ENCODE measurements at places on chromosomes 3 and 15.
A peak's percentile ranks its signal among the peaks of the same experiment; 100 is the strongest.

GRCh38 chr15:66387163-66388042 is 691 bp downstream of the MAP2K1 start:
- DNase-seq = peak; percentile 77

GRCh38 chr15:40844696-40845030 is 815 bp downstream of the SPINT1 start:
- peak; percentile 64 for DNase-seq

GRCh38 chr15:91897585-91898372 is 44.3 kb downstream of the SLCO3A1 start:
- no peak for DNase-seq

DNA sequence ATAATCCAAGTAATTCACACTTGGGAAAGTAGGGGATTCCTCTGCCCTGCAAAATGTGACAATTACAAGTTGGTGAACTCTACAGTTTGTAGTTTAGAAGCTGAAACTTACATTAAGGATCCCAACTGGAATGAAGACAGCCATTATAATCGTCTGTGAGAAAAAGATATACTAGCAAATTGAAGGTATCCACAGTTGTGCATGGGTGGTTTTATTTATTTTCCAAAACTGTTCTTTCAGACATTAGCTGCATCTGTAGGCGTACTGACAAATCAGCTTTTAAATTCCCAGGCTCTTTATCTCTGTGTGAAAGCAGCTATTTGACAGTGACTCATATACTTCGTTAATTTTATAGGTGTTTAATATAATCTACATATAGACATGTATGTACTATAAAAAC is 12.5 kb upstream of the ISL2 start:
- no peak for DNase-seq

DNA sequence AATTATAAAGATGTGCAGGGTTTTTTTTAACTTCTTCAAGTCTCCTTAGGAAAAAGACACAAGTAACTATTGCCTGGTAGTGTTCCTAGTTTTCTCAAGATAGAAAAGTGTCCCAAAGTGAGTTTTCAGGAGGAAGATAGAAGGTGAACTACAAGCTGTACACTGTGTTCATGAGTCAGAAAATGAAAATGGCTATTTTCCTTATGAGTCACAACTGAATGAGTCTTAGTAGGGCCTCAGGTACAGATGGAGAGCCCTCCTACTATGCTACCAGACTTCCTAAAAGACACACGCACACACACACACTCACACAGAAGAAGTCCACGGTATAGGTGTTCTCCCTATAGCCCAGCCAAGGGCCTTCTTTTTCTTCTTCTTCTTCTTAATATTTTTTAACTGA is 3.1 kb downstream of the MYO1E start:
- no peak for DNase-seq

DNA sequence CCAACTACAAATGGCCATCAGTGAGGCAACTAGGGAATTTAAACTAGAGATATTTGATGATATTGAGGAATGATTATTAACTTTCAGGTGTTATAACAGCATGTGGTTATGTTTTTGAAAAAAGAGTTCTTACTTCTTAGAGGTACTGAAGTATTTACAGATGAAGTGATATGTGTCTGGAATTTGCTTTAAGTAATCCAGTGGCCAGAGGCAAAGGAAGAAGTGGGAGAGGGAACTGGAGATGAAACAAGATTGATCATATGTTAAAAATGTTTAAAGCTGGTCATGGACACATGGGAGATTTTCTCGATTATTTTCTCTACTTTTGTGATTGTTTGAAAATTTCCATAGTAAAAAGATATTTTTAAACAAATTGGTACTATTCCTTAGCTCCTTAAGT is 53.3 kb upstream of the SLCO2A1 start:
- no peak for DNase-seq

- DNase-seq = peak; percentile 76
Measured at GRCh38 chr15:67833710-67834511, 5.9 kb downstream of the RNU6-1 start.

- no peak for DNase-seq
Measured at GRCh38 chr3:150515210-150515609, 31.1 kb downstream of the SERP1 start.

DNA sequence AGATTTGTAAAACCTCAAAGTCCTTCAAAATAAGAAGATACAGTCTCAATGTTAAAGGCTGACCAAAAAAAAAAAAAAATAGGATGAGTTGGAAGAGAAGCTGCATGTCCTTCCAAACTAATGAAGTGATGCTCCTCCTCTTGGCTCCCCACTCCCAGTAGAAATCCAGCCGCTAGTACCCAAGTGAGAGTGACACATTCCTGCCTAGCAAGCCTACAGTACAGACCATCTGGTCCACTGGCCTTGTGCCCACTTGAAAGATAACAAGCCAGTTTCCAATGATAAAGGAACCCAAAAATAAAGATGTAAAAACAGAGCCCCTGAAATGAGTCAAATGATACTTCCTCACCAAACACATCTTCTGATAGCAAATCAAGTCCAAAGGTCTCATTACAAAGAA is 258.7 kb upstream of the NSMCE3 start:
- no peak for DNase-seq

DNA sequence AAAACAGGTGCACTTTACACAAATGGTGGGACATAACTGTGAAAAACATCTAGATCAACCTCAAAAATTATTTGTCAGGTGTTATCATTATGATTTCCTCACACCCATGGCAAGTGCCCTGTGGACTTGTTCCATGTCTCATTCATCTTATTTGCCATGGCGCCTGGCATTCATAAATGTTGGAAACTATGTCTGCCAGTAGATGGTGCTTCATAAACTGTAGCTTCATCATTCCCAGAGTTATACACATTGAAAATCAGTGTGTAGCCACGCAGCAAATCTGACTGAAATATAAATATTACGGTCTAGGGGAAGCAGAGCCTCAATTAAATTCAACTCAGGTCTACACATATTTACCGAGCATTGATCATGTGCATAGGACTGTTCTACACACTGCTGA is 90.7 kb downstream of the IMPG2 start:
- DNase-seq = no peak

DNA sequence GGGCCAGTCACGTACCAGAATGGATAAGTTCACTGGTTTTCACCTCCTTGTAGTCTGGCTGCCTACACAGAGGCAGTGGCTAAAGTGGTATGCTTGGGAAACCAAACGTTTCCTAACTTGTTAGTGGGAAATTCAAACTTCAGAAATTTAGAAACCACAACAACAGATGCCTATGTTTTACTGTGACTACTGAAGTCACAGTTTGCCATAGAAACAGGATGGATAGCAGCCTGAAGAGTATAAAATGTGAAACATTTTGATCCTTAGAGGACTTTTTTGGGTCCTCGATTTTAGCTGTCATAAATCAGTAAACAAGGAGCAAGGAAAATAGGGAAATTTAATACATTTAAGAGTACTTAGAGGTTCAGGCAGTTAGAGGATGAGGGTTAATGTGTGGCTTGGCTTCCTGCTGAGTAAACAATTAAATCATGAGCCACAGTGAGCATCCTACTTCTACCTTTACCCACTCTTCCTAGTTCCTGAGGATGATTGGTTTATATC is 48.6 kb downstream of the CMSS1 start:
- DNase-seq = no peak

GRCh38 chr3:159233734-159234133 is 431.9 kb downstream of the MFSD1 start:
- no peak for DNase-seq

- no peak for DNase-seq
Measured at GRCh38 chr15:58240191-58240932, 102.2 kb downstream of the AQP9 start.

GRCh38 chr3:45480218-45480617 is 91.8 kb downstream of the LARS2 start:
- no peak for DNase-seq

GRCh38 chr15:50053055-50053856 is 65.8 kb downstream of the ATP8B4 start:
- DNase-seq = no peak

DNA sequence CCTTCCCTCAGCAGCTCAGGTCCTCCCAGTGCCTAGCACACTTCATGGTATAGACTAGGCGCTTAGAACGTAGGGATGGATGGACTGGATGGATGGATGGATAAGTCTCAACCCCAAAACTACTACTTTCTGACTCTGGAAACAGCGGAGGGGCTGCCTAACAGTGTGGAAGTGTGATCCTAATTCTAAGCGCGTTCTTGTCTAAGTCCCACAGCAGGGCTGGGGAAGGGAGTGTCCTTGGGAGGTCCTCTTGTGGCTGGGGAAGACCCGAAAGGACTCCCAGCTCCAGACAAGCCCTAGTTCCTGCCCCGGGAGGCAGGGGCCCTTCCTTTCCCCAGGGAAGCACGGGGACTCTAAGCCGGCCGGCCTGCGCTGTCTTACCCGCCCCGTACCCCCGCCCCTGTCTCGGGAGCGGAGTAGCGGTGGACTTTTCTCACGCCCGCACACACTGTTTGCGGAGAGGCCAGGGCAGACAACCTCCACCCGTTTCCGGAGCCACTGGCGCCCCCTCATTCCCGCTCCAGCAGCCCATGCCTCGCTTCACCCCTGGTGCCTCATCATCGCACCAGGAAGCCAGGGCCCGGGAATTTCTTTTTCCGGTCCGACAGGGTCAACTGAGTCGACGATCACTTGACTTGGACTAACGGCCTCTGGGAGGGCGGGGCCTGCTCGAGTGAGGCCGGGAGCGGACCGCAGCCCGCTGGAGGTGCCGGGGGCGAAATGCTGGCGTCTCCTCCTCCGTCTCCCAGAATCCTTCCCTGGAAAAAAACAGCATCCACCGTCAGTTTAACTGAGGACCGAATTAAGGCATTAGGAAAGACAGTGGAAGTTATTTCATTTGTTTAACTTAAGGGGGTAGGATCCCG is 133.3 kb downstream of the TBC1D2B start:
- DNase-seq = peak; percentile 87

DNA sequence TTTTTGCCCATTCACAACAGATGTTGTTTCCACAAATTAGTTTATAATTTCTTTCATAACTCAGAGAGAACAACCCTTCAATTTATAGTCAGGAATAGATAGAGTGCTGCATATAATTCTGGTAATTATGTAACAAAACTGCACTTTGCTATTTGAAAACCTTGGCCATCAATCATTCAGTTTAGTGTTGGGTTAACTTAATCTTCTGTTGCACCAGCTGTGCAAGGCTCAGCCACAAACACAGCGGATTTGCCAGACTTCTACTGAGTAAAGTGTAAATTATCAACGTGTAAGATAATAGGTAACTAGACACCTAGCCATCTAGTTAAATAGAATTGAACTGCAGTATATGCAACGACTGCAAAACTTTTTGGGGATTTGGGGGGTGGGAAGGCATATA is 1064.3 kb upstream of the EPHA6 start:
- DNase-seq = no peak

DNA sequence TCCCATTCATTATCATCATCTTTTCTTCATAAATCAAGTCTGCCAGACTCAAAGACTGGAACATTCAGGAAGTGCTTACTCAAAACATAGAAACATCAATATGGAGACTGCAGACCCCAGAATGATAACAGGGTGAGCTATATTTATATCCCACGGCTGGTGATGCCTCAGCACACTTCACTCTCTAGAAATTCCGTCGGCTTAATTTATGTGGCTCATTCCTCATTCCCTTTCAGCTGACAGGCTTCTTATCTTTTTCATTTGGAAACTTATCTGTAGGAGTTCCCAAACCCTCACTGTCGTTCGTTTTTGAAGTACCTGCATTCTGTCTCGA is 45.5 kb downstream of the RFTN1 start:
- DNase-seq = no peak

- DNase-seq = no peak
Measured at GRCh38 chr3:69806735-69807438, 67.6 kb downstream of the MITF start.

- DNase-seq = peak; percentile 65
Measured at GRCh38 chr3:160413613-160414248, 14.3 kb downstream of the SMC4 start.

DNA sequence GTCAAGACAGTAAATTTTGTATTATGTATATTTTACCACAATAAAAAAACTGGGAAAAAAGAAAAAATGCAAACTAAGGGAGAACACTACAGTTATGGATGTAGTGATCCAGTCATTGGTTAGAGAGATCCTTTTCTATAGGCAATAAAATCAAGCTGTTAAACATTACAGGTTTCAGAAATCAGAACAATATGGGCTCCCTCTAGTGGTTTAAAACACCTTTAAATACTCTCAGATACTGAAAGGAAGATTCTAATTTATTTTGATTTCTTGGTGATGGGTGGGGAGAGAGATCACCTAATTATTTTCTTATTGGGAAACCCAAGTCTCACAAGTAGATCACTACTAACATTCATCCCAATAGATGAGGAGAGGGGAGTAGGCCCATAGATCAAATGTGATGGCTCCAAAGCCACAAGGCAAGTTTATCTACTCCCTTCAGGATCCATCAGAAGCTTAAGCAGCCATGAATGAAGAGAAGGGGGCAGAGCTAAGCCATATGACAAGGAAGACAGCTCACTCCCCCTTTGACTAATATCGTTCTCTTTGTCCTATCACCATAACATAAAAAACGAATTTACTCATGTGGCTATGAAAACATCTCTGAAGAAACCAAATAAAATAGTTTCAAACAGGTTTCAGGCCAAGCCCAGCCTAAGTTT is 118.6 kb downstream of the ANO10 start:
- no peak for DNase-seq

DNA sequence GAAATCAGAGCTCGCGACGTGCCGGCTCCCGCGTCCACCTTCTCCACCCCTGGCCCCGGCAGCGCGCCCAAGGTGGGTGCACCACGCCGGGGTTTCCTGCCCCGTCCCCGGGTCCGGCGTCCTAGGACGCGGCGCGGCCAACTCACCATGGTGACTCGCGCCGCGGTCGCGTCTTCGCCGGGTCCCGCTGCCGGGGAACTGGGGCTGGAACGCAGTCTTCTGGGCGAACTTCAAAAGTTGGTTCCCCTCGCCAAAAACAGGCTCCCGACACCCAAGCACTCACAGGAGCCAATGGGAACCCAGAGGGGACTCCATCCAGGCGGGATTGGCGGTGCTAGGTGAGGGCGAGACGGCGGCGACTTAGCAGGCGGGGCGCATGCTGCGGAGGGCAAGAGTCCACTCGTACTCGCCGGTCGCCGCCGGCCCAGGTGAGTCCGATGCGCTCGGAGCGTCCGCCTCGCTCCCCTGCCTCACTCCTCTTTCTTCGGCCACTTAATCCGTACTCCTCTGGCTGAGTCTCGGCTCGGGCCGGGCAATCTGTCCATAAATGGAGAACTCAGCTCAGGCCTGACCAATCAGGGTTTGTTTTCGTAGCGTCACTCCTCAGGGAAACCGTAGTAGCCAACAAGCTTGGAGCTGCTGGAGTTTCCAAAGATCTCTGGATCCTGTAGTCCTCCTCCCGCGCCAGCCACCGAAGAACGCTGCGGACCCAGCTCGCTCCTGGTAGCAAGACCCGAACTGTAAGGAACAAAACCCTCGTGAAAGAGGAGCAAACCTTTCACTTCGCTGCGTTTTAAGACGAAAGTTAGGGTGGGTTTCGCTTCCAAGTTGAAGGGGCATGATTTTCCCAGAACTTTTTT is at the start of gene MYO1E:
Gene MYO1E (minus strand): TSS at position 520 of the 860 bp plus-strand sequence. CDS start 371 bp downstream, at position 149.
- DNase-seq = peak; percentile 93

DNA sequence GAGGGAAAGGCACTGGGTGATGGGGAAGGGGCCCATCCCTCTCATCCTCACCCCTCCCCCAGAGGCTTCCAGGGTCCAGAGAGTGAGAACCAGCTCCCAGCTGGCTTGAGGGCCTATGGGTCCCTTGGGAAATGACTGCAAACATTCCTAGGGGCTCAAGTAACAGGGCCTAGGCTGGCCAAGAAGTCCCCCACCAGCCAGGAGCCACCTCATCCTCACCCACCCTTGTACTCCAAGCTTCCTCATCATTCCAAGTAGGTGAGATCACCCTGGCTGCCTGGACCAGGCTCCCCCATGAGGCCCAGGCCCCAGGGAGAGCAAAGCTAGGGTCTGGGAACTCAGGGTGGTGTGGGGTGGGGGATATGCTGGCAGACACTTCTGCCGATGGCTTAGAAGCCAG is 14.8 kb downstream of the LOXL1 start:
- no peak for DNase-seq

All from right forelimb (tissue), 1 donor.